ENCODE measurements at places on chromosomes 2 and 18.

DNA sequence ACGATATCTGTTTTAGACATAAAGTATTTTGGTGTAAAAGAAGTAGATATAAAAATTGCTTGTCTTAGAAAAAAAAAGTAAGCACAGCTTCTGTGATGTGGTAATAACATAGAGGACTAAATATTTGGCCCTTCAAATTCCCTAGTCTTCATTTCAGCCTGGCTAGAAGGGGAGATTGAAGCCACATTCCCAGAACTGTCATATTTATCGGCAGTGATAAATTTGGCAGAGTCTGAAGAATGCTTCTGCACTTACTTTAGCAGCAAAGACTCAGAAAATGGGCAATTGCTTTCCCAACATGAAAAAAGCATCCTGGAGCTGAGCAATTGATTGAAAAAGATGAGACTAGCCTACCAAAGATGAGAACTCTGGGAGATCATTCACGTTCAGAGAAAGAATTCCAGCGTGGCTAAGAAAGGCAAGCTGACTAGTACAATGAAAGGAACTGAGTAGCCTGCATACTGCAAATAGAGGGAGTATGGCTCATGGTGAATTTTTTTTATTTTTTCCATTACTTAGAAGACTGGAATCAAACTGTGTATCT, 278.7 kb upstream of the KLHL29 start:
- no peak for DNase-seq

DNA sequence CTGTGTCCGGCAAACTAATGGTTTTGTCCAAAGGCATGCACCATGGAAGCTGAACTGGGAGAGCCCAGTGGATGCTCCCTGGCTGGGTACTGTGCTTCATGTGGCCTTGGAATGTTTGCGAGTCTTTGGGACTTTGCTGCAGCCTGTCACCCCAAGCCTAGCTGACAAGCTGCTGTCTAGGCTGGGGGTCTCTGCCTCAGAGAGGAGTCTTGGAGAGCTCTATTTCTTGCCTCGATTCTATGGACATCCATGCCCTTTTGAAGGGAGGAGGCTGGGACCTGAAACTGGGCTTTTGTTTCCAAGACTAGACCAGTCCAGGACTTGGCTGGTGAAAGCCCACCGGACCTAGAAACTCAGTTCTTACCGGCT, 1.7 kb downstream of the MARS2 start:
- DNase-seq = no peak

DNA sequence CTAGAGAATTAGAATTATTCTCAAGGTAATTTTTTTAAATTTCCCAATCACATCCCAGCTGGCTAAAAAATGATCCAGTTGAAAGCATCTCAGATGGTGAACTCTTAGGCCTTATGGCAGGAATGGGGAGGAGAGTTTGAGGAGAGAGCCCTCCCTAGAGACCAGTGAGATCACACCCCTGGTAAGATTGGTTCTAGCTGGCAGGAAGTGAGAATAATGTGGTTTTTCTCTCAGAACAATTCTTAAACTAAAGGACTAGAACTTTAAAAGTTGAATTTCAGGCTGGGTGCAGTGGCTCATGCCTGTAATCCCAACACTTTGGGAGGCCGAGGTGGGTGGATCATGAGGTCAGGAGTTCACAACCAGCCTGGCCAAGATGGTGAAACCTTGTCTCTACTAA, 120.2 kb downstream of the MYO3B start:
- no peak for DNase-seq

- no peak for DNase-seq
Measured at GRCh38 chr2:105184420-105184819, 57.1 kb upstream of the GPR45 start.

DNA sequence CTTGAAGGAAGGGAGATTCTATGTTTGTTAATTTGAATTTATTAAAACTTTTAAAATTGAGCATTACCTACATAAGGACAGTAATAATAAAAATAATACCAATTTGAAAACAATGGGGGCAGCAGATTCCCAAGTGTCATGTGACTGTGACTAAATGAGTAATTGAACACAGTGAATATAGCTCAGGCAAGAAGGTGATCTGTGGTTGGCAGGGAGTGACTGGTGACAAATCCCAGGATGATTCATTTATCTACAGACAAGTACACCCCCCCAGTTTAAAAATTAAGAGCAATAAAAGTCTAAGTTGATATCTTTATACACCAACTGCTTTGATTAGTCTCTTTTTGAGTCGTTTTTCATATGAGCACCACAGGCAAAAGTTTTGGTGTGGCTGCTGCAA, 299.5 kb downstream of the ARHGAP15 start:
- no peak for DNase-seq
